ENCODE measurements at places on chromosomes 7 and 10. TPM values are rescaled to one million over a fixed set of nuclear protein-coding genes. Genes with fewer than 3 reads are reported as not detected.

GRCh38 chr7:129777195-129777844, 165.8 kb downstream of the NRF1 start:
- no peak for DNase-seq

DNA sequence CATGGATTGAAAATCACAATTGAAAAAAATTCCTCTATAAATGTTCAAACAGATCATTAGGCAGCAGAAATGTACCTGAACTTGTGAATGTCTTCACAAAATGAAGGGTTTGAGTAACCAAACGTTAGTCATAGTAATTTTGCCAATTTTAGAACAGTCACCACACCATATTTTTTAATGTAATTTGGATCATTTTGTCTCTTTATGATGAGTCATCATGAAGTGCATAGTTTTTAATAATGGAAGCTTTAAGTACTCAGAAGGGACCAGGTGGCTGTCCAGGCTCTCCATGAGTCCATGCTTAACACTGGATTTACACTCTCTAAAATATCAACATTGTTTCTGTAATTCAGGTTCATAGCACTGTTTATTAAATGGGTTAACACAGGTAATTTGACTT, 219.2 kb downstream of the ETV1 start:
- DNase-seq, result no peak

The PIK3CG gene
- polyA plus RNA-seq, result 0.38 TPM

GRCh38 chr7:82859106-82859850, 303.4 kb downstream of the PCLO start:
- DNase-seq, result no peak

GRCh38 chr10:11782793-11783557, 40.2 kb upstream of the PROSER2 start:
- no peak for DNase-seq

The CFAP43 gene
- polyA plus RNA-seq, result 0.13 TPM

GRCh38 chr10:34932235-34932634, 117.1 kb upstream of the PARD3 start:
- DNase-seq, result no peak

- no peak for DNase-seq
These were observed 355.7 kb upstream of the STEAP1 start for GRCh38 chr7:89798599-89798996.

DNA sequence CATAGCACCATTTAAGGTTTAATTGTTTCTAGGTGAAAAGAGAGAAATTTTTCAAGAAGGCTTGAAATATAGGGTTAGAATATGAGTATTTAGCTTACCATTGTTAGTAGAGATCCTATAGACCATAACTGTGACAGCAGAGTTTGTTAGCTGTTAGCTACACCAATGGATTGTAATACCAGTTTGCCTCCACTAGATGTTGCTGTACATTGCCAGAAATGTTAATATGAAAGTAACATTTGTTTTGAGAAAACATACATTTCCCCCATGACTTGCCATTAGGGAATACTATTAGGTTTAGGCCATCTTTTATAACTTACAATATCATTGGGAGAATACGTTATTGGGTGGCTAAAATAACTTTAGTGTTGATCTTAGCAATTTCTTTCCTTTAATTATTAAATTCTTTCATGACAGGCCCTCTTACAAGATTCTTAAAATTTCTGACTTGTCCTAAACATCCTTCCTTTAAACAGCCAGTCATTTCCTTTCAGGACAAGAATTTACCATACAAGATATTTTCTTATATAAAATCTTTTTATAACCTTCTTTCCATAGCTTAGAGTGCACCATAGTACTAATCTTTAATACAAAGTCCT, 39.5 kb downstream of the ZNF117 start:
- no peak for DNase-seq

DNA sequence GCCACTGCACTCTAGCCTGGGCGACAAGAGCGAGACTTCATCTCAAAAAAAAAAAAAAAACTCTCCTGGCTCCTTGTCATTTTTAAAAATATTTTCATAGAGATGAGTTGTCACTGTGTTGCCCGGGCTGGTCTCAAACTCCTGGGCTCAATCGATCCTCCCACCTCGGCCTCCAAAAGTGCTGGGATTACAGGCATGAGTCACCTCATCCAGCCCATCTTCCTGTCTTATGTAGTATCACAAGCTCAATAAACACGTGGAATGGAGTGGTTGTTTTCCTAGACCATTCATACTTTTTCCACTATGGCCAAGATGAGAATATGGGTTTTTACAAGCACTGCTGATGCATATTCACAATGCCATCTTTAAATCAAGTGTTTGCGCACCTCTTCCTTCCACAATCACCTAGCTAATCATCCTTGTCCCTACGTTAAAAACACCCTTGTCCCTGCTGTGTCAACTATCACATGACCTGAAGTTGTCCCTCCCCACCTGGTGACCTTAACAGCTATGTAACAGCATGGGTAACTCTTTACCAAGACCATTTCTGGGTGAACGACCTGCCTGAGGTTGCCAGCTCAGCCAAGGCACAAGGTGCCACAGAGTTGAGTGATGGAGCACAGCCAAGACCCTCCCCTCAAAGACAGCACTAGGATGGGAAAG, 21.3 kb downstream of the DLG5 start:
- no peak for DNase-seq

DNA sequence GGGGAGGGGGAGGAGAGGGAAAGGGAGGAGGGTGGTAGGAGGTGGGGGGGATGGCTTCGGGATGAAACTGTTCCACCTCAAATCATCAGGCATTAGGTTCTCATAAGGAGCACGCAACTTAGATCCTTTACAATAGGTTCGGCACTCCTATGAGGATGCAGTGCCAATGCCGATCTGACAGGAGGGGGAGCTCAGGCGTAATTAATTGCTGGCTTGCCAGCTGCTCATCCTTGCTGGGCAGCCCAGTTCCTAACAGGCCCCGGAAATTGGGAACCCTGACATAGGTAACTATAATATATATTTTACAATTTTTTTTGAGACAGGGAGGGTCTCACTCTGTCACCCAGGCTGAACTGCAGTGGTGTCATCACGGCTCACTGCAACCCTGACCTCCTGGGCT, 118.8 kb upstream of the SFMBT2 start:
- DNase-seq, result no peak

The FOXP2 gene
- polyA plus RNA-seq, result 1.2 TPM

DNA sequence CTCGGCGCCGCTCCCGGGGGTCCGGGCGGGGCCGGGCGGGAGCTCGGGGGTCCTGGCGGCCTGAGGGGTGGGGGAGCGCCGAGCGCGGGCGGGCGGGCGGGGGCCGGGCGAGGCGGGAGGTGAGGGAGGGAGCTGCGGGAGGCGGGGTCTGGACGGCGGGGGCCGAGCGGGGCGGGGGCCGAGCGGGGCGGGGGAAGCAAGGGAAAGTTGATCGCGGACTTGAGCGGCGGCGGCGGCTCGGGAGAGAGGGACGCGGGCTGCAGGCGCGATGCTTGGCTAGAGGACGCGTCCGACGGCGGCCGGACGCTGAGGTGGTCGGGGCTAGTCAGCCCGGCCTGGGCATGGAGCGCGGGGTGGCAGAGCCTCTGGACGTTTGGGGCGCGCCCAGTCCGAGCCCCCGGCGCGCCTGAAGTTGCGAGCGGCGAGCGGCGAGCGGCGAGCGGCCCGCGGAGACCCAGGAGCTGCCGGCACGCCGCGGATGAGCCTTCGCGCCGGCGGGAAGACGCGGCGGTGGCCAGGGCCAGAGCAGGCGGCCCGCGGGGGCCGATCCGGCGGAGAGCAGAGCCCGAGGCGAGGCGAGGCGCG, at the start of gene CDH23:
CDH23 (plus strand) TSS at position 210 of the 585 bp plus-strand sequence. CDS start 42,912 bp downstream, outside the sequence.
- no peak for DNase-seq

GRCh38 chr10:79025199-79025832, 43.5 kb upstream of the ZMIZ1 start:
- no peak for DNase-seq

GRCh38 chr7:141715018-141715417, 6.9 kb downstream of the WEE2 start:
- no peak for DNase-seq

The ARPC1B gene
- 43.9 TPM for polyA plus RNA-seq

- DNase-seq, result no peak
These were observed 509.9 kb downstream of the LRMDA start for GRCh38 chr10:75941223-75941801.

The WNT2 gene
- 2.0 TPM for polyA plus RNA-seq

- no peak for DNase-seq
These were observed 99.9 kb downstream of the CUBN start for GRCh38 chr10:17029581-17030271.

DNA sequence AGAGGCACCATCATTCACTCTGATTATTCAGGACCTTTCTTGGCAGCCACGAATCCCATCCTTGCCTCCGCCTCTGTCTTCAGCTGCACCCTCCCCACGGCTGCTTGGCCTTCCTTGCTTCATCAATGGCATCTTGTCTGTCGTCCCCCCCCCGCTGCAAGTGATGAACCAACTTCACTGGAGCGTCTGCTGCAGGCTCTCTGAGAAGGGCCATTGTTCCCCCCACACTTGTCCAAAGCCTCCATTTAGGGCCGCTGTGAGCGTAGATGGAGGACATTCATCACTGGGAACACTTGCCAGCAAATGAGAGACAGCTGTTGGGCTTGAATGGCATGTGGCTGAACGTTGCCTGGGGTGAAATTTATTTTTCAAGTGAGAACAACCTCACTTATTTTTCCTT, 20.1 kb downstream of the AFAP1L2 start:
- no peak for DNase-seq

DNA sequence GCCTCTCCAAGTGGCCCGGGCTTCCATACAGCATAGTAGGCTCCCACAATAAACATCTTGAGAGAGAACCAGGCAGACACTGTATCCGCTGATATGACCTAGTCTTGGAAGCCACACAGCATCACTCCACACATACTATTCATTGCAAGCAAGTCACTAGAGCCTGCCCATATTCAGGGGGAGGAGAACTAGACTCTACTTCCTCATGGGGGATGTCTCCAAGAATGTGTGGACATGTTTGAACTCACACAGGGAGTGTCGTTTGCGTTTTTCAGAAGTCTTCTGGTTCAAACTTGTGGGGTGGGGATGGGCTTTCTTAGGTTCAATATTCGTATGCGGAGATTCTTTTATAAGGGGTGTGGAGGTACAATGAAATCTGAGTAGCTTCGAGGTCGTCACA, 232.6 kb upstream of the HABP2 start:
- DNase-seq, result no peak

DNA sequence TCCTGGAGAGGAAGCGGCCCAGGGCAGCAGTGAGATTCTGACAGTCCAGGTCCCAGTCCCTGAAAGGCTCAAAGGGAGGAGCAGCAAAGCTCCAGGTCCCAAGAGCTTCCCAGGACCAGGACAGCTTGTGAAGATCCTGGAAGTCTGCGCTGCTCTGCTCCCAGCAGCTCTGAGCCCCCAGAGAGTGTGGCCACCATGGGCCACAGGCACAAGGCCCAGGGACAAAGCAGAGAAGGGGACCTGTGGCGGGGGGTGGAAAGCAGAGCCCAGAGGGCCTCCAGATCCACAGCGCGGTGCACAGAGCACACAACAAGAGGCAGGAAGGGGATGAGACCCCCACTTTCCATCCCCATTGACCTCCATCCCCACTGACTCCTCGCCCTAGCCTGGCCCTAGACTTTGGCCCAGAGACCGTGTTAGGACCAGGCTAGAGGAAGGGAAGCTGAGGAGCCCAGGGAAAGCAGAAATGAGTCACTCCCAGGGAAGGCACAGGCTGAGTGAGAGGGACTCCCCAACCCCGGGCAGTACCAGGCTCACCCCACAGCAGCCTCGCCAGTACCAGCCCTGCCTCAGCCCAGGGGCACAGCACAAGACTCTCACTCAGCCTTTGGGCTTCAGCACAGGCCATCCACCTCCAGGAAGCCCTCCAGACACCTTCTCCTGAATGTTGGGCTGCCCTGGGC, 75.5 kb downstream of the GRID1 start:
- no peak for DNase-seq

The CELF2 gene
- 2.7 TPM for polyA plus RNA-seq

GRCh38 chr7:93461350-93461749, 113.2 kb downstream of the CALCR start:
- DNase-seq, result no peak

The DMBT1 gene
- polyA plus RNA-seq, result 0.03 TPM

GRCh38 chr7:37550426-37550825, 101.8 kb upstream of the ELMO1 start:
- DNase-seq, result no peak

- no peak for DNase-seq
These were observed 31.1 kb downstream of the SEMA3E start for GRCh38 chr7:83617858-83618257.

GRCh38 chr7:149707448-149707886, 65.9 kb downstream of the ZNF467 start:
- DNase-seq, result no peak

DNA sequence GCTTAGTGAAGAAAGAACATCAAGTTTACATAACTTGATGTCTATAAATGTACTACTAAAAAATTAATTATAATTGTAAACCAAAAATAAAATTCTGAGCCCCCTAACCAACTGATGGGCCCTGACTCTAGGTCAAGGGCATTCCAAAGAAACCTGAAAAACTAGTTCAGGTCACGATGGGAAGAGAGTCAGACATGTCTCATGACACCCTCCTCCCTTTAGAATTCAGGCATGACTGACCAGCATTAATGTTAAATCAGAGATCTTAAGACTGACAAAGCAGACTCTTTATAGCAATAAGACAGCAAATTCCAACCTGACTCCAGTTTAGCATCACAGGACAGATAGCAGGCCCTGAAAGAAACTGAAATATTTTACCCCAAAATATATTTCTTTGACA, 21.6 kb upstream of the OTUD1 start:
- DNase-seq, result no peak

DNA sequence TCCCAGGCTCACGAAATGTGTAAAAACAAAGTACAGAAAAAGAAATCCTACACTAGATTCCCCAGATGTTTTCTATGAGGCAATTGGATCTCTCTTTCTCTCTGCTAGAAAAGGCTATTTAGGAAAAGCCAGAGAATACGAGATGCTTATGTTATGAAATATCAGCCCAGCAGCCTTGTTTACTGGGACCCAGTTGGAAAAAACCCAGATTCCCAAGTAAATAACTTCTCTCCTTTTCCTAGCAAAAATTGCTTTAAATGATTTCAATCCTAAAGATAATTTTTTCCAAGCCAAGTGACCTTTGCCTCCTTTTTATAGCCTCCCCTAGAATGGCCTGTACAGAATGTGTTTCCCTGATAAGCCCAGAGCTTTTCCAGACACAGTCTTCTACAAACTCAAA, 199.3 kb downstream of the PLXNA4 start:
- no peak for DNase-seq

The PRKG1 gene
- 0.46 TPM for polyA plus RNA-seq

GRCh38 chr10:116477986-116478664, 50.5 kb downstream of the PNLIPRP3 start:
- DNase-seq, result no peak

Measured in liver (tissue), 10 donors.